ENCODE measurements at places on chromosomes 1 and 21.

GRCh38 chr1:16167331-16168143 lies 11.7 kb upstream of the EPHA2 start:
- DNase-seq, result no peak

GRCh38 chr21:32383812-32384211 lies 9.0 kb downstream of the URB1 start:
- no peak for DNase-seq

DNA sequence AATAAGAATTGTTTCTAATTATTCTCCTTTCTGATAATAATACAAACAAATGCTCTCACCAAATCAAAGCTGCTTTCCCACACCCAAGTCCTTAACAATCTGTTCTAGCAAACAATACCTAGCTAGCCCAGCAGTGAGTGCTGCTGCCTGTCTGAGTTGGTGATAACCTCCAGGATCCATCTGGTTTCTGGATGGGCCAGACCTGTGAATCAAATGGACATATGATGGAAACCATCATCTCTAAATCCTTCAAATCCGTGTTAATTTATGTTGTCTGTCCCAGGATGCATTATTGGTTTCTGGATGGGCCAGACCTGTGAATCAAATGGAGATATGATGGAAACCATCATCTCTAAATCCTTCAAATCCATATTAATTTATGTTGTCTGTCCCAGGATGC lies 1230.0 kb downstream of the AMY1C start:
- DNase-seq, result no peak

- no peak for DNase-seq
Observed at GRCh38 chr1:31830065-31830464, 14.2 kb upstream of the SPOCD1 start.

DNA sequence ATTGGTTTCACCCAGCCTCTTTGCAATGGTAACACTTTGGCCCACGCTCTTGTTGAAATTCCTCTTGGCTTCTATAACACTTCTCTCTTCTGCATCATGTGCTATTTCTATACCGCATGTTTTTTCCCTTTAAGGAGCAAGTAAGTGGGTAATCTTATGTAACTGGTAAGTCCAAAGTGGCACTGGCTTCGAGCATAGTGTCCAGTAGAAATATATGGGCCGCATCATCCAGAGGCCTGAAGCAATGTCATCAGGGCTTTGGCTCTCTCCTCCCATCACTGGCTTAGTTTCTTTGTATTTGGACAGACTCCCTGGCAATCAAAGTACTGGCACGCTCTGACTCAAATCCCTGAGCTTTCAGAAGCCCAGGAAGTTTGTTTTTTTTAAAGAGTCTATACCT lies 17.5 kb downstream of the CHML start:
- DNase-seq, result no peak

DNA sequence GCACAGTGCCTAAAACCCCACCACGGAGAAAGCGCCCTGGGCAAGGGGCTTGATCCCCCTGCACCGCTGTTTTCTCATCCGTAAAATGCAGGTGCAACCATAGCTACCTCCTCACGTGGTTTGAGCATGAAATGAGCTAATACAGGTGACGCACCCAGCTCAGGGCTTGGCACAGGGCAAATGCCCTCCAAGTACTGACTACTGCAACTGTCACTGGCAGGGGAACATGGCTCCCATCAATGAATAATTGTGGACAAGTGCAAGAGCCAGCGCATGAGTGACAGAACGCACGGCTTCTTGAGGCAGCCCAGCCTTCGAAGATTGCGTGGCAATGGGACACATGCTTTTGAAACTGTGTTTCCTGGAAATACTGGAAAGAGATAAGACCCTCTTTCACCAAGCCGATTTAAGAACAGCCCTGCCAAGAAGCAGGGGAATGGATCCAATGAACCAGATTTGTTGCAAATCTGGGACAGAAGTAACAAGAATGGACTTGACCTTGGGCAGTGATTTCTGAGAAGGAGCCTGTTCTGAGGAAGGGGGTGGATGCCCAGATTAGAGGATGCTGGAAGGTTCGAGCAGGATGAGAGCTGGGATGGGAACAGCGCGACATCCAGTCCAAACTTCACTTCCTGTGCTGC lies 92.8 kb upstream of the IFFO2 start:
- DNase-seq, result no peak

DNA sequence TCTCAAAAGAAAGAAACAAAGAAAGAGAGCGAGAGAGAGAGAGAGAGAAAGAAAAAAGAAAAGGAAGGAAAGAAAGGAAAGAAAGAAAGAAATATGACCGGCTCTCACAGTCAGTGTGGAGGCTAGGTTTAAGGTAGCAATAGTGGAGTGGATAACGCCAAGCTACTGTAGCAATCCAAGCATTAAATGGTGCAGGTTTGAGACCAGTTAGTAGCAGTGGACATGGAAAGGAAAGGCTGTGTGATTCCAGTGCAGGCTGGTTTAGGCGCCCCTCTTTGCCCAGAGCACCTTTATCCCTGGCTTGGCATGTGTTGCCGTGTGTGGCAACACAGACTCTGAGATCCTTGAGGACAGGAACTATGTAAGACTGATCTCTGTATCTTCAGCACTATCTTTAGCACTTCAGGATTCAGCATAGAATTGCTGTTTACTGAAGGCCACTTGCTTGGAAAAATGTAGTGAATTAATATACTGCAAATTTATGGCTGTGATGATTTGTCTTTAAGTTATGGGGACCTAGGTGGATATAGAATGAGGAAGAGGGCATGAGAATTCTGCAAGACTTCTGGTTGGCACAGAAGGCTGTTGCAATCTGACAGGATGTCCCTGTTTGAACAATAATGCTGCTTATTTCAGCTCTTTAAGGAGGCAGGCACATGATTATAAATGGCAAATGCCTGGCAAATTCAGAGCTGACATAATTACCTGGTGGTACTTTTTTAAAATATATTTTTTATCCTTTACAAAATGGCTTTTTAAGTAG lies 10.8 kb upstream of the OSBPL9 start:
- DNase-seq, result no peak

DNA sequence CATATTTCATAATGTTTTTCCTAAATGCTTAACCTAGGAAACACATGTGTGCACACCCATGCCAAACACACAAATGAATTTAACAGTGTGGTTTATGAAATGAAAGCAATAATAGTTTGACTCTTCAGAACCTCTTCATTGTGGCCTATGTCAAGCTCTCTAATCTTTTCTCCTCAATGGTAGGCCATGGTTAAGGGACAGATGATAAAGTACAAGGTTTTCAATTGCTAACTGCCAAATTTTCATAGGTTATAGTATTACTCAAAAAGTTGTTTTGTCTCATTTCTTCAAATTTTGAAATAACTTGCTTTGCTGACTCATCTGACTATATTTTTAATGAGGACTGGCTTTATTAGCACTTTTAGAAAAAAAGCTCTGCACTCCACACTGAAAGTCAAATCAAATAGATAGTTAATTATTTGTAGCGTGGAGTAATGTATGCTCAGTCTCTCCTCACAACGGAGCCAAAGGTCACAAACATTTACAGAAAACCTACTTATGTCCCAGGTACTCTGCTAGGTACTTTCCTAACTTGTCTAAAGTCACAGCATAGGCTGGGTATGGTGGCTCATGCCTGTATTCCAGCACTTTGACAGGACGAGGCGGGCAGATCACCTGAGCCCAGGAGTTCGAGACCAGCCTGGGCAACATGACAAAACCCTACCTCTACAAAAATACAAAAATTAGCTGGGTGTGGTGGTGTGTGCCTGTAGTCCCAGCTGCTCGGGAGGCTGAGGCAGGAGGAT lies 3.0 kb upstream of the ADCY10 start:
- no peak for DNase-seq
